ENCODE measurements at places on chromosomes 2 and 18.

DNA sequence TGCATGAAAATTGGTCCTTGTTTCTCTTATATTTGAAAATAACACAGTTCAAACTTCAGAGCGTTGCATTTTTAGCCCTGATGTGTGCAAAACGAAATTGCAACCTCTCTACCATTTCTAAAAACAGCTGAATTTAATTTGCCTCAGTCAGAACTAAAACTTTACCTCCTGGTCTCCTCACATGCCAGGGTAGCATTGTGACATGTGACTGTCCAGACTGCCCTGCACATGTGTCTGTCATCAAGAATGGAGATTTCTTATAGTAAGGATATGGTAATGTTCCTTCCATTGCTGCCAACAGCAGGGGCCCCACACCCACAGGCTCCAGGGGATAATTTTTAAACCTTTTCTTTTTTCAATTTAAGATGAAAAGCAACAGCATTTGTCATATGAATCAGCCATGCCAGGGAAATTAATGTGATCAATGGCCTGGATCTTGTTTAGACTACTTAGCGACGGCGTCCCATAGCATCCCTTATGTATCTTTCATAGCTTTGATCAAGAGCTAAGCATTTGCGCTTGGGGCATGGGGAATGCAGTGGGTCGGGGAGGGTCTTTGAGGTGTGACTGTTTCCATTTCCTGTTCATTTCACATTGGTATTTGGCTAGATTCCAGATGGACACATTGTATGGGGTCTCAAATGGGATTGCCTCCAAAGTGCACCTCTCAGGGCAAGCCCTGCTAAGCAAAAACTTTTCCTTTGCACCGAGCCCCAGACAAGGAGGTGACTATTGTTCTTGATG, 92.4 kb upstream of the RASGRP3 start:
- DNase-seq, result no peak

- peak; percentile 18 for DNase-seq
Observed at GRCh38 chr18:3790703-3791102, 340.7 kb downstream of the TGIF1 start.

- no peak for DNase-seq
Observed at GRCh38 chr2:118844261-118845004, 3.0 kb downstream of the EN1 start.

DNA sequence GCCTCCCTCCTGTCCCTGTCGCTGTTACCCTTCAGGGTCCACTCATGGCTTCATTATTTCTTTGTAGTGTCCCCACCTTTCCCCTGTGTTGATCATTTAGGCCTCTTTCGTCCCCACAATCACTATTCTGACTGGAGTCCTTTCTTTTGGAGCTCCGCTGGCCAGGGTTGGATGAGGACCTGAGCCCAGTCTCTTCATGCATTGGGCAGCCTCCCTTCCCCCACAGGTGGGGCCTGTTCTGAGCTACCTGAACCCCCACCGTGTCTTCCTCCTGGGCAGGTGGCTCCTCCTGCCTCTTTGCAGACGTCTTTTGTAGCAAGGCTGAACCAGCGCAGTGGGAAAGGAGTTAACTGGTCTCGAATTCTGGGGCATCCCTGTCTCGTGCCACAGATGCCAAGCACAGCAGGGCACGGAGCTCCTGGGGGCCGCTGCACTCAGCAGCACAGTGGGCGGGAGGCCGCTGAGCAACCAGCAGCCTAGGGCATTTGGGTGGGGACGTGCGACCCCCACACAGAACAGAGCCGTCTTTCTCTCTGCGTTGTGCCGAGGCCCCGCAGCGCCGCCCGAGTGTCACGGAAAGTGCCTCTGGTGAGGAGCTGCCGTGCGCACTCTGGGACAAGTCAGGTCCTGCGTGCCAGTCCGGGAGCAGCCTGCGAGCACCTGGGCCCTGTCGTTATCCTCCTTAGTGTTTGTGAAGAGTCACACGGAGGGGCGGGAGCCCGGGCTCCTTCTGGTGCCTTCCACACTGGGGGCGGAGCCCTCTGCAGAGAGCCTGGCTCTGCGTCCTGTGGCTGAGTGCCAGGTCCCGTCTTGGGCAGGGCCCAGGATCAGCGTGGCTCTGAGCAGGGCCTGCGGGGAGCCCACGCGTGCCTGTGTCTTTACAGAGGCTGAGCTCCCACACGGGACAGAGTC, 130.1 kb downstream of the NFATC1 start:
- no peak for DNase-seq

DNA sequence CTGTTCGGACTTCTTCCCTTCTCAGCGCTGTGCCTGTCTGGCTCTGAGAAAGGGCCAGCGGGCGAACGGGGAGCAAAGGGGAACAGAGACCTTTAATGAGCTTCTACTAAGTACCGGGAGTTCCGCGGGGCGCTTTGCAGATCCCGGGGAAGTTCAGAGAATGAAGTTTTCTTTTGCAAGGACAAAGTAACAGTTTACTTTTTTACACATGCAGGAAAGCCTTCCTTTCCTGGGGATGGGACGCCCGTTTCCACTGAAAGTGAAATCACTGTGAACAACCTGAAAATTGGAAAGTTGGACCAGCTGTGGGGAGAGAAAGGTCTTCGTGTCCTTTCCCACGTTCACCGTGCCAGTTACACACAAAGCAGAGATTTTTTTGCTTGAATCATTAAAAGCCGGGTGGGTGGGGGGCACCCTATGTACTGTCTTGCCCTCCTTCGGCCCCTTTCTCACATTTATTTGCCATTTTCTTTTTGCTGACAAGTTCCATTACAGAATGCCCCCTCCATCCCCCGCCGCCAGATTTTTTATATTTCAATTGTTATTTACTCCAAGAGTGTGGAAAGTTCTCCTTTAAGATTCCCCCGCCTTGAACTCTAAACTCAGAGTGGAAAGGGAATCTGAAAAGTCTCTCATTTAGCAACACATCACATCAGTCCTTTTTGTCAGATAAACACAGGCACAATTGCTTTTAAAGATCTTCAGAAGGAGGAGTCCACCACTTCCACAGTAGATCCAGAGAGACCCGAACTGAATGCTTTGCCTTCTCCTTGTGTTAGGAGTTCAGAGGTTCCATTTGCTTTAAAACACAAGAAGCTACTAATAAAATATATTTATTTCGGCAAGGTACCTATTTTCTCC, 1.1 kb upstream of the FN1 start:
- no peak for DNase-seq

- no peak for DNase-seq
Observed at GRCh38 chr2:60628615-60629304, 75.3 kb upstream of the BCL11A start.

DNA sequence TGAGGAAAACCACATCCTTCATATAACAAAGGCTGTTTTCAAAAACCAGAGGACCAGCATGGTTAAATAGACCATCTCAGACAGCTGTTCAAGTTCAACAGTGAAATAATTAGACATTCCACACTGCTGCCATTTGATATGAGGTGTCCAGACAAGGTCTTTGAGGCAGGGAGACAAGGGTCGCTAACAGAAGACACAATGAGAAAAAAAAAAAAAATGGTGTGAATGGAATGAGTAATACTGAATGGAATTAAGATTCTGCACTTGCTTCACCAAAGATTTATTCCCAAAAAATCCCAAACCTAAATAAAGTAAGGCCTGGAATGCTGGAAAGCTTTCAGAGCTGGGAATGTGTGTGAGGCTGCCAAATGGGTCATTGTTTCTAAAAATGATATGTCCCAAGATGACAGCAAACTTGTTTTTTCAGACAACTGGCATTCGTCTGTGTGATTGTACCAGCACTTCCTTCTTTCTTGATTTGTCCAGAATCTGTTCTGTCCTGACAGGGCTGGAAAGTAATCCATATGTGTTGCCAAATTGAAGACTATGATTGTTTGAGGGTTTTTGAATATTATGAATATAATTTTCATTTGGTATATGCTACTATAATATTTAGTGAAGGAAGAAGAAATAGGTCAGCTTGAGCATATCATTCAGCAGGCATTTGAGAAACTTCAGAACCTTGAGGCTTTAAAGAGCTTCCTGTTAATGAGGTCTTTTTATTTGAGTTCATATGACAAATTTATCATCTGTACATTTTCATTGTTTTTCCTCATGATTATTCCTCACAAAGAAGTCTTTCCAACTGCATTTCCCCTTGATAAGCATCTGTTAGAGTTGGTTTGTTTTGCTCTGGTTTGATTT, 85.2 kb upstream of the ITGA4 start:
- DNase-seq, result no peak

- DNase-seq, result no peak
Observed at GRCh38 chr2:200603972-200604371, 18.2 kb downstream of the AOX1 start.

GRCh38 chr18:54416436-54416835, 58.7 kb downstream of the C18orf54 start:
- DNase-seq, result no peak

- peak; percentile 61 for DNase-seq
Observed at GRCh38 chr2:127389778-127390435, 2.1 kb upstream of the MAP3K2 start.

- no peak for DNase-seq
Observed at GRCh38 chr2:234051374-234052070, 1.0 kb downstream of the SPP2 start.

DNA sequence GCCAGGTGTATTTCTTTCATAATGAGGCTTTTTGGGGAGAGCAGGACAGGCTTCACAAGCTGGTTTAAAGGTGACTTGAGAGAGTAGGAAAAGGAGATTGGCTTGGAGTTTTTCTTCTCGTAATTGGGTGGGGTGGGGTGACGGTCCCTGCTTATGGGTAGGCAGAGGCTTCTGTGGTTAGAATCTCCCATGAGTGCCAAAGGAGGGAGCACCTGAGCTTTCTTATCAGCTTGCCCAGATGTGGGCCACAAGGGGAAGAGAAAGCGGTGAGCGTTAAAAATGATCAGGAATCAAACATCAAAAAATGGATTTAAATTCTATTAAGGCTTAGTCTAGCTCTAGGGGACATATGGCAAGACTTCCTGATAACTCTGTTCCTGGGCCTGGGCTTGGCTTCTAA, 9.7 kb upstream of the PNPT1 start:
- DNase-seq, result no peak

DNA sequence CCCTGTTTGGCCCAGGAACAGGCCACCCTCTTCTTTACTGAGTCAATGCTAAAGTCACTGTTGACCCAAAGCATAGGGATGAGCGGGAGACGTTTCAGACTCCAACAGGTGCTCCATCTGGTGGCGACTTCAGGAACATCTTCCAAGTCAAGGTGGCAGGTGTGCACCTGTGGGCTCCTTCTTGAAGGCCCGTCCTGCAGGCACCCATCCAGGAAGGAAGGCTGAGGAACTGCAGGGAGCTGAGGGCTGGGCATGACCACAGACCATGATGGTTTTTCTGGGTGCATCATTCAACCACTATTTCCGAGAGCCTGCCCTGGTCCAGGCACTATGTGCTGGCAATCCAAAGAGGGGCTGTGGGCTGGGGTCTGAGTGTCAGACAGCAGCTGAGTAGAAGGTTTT, 142.8 kb downstream of the NDUFA10 start:
- DNase-seq, result no peak

DNA sequence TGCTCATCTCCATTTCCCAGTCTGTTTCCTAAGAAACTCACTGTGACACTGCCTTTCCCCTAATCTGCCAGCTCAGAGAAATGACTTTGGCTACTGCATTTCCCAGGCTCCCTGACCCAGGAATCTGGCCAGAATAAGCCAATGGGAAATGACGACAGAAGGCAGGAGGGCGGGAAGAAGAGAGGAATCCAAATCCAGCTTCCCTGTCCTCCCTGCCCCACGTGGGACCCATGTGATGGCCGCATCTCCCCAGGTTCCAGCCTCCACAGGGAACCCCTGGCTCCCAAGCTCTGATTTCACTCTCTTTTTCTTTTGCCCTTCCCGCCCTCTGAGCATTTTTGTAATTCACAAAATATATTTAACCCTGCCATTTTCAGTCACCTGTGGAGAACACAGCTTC, 37.8 kb upstream of the RAB12 start:
- no peak for DNase-seq

GRCh38 chr2:177783835-177784744, 288.5 kb downstream of the PDE11A start:
- no peak for DNase-seq
